ENCODE measurements at places on chromosomes 7 and 10. TPM values are rescaled to one million over a fixed set of nuclear protein-coding genes. Genes with fewer than 3 reads are reported as not detected.

The TRIM74 gene
- not detected for polyA plus RNA-seq

The PUS7 gene
- 16.0 TPM for polyA plus RNA-seq

The SPDYE5 gene
- not detected for polyA plus RNA-seq

The RNF133 gene
- polyA plus RNA-seq = 0.10 TPM

The STAG3 gene
- polyA plus RNA-seq = 0.27 TPM

The CADPS2 gene
- 9.6 TPM for polyA plus RNA-seq

The MSMB gene
- not detected for polyA plus RNA-seq

The VSTM4 gene
- polyA plus RNA-seq = 4.5 TPM

The HMX3 gene
- polyA plus RNA-seq = not detected

The USP6NL gene
- 13.4 TPM for polyA plus RNA-seq

The GPR26 gene
- polyA plus RNA-seq = not detected

The LRIT1 gene
- not detected for polyA plus RNA-seq

The SLC26A5 gene
- not detected for polyA plus RNA-seq

The SFRP4 gene
- 1.5 TPM for polyA plus RNA-seq

The NKX6-2 gene
- not detected for polyA plus RNA-seq

The PLEKHS1 gene
- polyA plus RNA-seq = not detected

The CYP2C8 gene
- polyA plus RNA-seq = not detected

The SPAM1 gene
- not detected for polyA plus RNA-seq

The HOXA4 gene
- polyA plus RNA-seq = 3.6 TPM

The CALML3 gene
- polyA plus RNA-seq = not detected

The HOXA9 gene
- polyA plus RNA-seq = 0.11 TPM

The GPR85 gene
- polyA plus RNA-seq = 3.0 TPM

The TWIST1 gene
- polyA plus RNA-seq = 7.2 TPM

Measured in fibroblast of lung (primary cell).